ENCODE measurements at places on chromosomes 7 and 10. TPM values are rescaled to one million over a fixed set of nuclear protein-coding genes. Genes with fewer than 3 reads are reported as not detected.

DNA sequence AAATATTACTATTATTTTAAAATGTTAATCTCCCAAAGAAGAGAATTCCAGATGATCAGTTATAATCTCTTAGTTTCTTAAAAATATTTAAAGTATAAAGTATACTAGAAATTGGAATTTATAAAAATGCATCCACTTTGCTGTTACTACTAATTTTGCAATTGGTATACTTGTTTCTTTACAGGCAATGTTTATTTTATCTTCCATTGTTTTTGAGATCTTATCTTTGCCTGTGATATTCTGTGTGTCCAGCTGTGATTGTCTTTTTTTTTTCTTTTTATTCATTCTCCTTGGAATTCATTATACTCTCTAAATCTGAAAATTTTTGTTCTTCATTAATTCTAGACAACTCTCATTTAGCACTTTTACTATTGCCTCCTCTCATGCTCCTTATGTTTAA lies 652.6 kb downstream of the TNS3 start:
- no peak for DNase-seq

DNA sequence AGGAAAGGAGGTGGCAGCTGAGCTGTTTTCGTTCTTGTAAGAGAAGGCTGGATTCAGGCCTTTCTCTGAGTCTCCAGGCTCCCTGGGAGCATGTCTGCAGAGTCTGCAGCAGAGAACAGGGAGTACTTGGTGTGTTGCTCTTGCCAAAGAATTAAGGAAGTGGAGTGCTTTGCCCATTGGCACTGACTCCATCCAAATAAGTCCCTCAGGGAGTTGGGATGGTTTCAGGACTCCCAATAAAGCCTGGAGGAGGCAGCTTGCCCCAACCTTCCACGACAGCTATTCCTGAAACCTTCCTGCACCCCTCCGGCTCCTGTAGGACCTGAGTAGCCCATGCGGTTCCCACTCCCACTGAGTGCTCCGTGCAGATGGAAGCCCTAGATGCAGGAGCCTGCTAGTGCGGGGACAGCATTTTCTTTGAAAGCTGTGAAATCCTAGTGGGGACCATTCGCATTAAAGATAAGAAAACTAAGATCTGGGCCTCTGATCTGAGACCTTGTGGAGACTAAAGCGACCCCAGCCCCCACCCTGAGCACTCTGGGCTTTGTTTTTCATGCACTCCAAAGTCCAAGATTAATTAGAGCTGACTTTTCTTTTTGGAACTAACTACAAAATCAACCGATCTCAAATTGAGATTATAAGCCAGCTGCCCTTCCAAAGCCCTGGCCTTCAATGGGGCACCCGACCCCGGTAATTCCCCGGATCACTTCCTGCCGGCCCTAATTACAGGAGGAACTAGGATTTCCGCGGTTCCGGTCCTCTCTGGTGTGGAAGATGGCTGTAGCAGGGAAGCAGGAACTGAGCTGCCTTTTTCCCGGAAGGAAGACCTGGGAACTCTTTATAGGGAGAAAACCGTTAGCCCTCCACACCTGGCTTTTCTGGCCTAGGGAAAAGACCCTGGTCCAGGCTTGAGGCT lies 110.2 kb downstream of the COL13A1 start:
- DNase-seq, result no peak

- no peak for DNase-seq
Observed at GRCh38 chr7:151251689-151252560, 3.4 kb upstream of the SMARCD3 start.

DNA sequence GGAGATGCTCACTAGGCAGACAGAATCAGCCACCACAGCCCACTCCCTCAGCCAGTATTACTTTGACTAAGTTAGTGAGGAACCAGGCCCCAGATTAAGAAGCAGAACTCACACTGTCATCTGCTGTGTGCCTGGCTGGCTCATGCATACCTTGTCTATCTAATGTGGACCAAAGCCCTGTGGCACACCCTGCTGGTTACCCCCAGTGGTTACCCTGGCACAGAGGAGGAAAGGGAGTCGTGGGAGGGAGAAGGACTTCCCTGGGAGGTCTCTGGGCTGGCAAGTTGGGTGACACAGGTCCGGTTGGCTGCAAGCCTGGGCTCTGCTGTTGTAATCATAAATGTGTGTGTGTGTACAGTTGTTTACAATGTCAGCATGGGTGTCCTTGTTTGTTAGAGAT lies 7.5 kb upstream of the SH2D4B start:
- DNase-seq, result peak; percentile 81

GRCh38 chr10:124262971-124263370 lies 155.8 kb downstream of the OAT start:
- DNase-seq, result no peak

DNA sequence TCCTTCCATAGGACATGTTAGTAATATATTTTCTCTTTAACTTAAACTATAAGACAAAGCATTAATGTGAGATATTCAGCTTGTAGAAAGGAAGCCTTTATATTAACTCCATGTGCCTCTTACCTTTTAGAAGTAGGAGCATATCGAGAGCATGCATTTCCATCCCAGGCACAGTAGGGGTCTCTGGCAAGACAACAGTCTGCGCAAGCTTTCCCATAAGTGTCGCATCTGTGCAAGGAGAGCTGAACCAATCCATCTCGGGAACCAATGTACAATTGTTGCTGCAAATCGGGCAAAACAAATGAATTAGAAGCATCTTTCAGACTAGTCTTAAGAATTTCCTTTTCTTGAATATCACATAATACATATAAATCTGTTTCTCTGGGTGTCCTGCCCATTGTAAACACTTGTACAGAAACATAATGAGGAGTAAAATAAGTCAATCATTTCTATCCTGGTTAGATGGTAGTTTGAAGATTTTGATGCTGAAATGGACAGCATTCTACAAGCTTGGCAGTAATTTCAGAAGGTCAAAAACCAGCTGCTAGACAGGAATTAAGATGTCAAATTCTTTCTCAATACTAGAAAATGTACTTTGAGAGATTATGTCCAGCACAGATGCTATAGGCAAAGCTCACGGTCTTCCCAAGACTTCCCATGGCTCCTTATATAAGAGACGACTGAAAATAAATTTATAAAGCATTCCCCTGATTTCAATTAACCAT lies 171.8 kb downstream of the SEMA3D start:
- DNase-seq, result no peak

DNA sequence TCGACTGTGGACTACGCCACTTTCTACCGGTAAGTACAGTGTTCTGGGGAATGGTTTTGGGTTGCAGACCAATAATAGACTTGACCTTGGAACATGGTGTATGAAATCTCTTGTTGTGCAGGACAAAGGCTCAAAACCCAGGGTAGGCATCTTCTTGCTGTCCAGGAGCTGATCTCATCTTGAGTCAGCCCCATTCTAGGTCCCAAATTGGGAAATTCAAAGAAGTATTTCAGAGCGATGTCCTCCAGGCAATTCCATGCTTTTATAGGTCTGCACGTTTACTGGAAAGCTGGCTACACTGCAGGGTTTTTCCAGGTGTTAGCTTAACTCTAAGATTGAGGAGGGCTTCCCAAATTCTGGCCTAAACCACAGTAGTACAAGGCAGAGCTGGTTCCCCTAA lies 180.7 kb downstream of the BMPER start:
- DNase-seq, result no peak

GRCh38 chr7:132533916-132534315 lies 42.4 kb downstream of the PLXNA4 start:
- no peak for DNase-seq

DNA sequence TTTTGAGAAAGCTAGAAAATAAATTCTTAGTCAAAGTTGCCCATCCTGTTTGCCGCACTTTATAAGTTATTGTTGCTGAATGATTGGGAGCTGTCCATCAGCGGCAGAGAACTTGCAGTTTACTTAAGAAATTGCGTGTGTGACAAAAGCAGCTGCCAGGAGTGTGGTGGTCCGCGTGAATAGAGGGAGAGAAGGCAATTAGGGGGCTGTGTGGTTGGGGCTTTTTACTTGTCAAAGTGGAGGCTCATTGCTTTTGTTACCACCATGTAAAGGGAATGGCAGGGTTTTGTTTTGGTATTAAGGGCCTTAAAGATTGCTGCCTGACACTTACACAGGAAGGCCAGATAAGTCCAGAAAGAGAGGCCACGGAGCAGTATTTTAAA lies 177.8 kb downstream of the TCF7L2 start:
- DNase-seq, result no peak

- DNase-seq, result no peak
Observed at GRCh38 chr10:75836064-75836463, 404.6 kb downstream of the LRMDA start.

GRCh38 chr10:93475871-93476270 lies 6.3 kb downstream of the MYOF start:
- no peak for DNase-seq

- no peak for DNase-seq
Observed at GRCh38 chr7:1413936-1414639, 45.2 kb downstream of the MICALL2 start.

DNA sequence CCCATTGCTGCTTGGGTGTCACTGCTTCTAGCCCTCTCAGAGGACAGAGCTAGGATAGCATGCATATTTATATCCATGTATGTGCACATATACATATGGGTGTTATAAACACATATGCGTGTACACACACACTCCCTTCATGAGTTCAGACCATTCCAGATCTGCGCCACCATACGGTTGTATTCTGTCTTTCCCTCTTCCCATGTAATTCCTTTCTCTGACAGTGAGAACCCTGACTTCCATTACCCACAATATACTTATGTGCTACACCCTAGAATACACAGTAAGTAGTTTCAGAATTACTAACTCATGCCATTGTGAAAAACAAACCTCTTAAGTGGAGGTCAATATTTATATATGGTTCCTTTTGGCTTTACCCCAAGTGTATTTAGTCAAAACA lies 116.6 kb upstream of the SAMD8 start:
- no peak for DNase-seq

GRCh38 chr7:142409471-142409870 lies 151.6 kb upstream of the PRSS58 start:
- DNase-seq, result no peak

DNA sequence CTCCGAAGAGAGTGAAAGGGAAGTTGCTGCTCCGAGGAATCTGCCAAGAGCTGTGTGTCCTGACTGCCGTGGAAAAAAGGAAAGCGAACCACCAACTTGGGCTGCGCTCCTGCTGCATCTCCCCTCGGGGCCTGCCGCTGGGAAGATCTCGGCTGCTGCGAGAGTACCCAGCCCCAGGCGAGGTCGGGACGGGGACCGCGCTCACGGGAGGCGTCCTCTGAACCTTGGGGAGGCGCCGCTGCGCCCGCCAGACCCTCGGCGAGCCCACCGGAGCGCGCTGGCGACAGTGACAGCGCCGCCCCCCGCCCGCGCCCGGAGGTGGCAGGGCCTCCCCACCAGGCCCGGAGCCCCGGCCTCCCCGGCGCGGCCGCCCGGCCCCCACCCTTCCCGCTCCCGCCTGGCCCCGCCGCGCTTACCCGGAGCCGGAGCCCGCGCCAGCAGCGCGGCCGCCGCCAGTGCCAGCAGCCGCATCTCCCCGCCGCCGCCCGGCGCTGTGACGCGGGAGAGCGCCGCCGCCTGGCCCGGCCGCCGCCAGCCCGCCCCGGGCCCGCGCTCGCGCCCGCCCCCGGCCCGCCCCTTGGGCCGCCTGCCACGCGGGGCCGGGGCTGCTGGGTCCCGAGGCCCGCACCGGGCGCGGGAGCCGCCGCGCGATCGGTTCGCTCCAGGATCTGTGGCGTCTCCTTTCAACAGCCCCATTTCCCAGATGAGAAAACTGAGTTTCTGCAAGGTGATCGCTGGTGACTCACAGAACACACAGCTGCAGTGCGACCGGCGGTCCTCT lies at the start of gene VSTM4:
Gene VSTM4 (minus strand): TSS at position 508 of the 781 bp plus-strand sequence. CDS start 37 bp downstream, at position 471.
- peak; percentile 33 for DNase-seq

GRCh38 chr10:75540981-75541380 lies 109.6 kb downstream of the LRMDA start:
- no peak for DNase-seq

- no peak for DNase-seq
Observed at GRCh38 chr7:86667732-86668131, 24.0 kb downstream of the GRM3 start.

The SPDYE5 gene
- not detected for total RNA-seq

The WDFY4 gene
- total RNA-seq, result 0.09 TPM

The ZNF518A gene
- 13.9 TPM for total RNA-seq

The AGAP6 gene
- 21.3 TPM for total RNA-seq

The ASB10 gene
- total RNA-seq, result not detected

The NPSR1 gene
- total RNA-seq, result not detected

The TRUB1 gene
- 13.4 TPM for total RNA-seq

The KIFBP gene
- total RNA-seq, result 12.9 TPM

The CDNF gene
- total RNA-seq, result 2.7 TPM

The SGCE gene
- 1.1 TPM for total RNA-seq
